Activated naive CD8-positive, alpha-beta T cell treated with anti-CD3 and anti-CD28 coated beads for 36 hours (primary cell): ENCODE measurements at places on chromosomes 12 and 14. TPM values are rescaled to one million over a fixed set of nuclear protein-coding genes. Genes with fewer than 3 reads are reported as not detected.

DNA sequence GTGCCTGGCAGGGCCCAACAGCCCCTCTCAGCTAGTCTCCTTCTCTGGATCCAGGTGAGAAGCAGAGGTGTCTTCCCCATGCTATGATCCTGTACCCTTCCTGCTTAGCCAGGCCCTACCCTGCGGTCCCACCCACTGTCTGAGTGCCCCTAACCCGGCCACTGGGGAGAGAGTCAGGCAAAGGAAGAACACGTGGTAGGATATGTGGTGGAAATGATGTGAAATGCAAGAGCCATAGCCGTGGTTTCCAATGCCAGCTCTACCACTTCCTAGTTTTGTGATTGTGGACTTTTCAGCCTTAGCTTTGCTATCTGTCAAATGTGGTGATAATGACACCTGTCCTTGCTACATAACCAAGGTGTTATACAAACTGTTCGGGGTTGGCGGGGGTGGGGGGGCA lies 15.8 kb downstream of the KRT2 start:
- H3K27ac ChIP-seq = no peak overlapping the region
- no peaks in the 10 kb centered on the region for H3K27me3 ChIP-seq
- no peak overlapping the region for H3K4me3 ChIP-seq
- no peaks in the 10 kb centered on the region for H3K36me3 ChIP-seq

Gene CLEC4A
- total RNA-seq = not detected

DNA sequence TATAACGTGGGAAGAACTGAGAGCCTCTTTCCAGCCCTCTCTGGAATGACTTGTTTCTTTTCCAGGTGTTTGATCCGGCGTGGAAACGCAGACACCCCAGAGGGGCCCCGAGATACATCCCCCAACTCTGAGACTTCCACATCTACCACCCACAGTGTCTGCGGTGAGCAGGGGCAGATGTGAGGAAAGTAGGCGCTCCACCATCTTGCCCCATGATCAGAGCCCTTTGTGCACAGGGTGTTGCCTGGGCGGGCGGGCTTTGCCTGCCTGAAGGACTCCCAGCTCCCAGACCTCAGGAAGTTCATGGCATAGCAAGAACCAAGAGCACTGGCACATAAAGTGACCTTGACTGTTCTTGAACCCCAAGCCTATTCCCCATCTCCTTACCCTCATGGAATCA lies 2.8 kb downstream of the CARMIL3 start:
- H3K27ac ChIP-seq = no peak overlapping the region
- H3K27me3 ChIP-seq = peaks cover 3% of the 10 kb centered on the region
- H3K4me3 ChIP-seq = no peak overlapping the region
- H3K4me1 ChIP-seq = peaks cover 16% of the 10 kb centered on the region
- H3K36me3 ChIP-seq = no peaks in the 10 kb centered on the region
- DNase-seq = no peak

- peaks cover 14% of the 10 kb centered on the region for H3K27me3 ChIP-seq
- no peak overlapping the region for H3K4me3 ChIP-seq
- no peak for DNase-seq
- H3K4me1 ChIP-seq = no peaks in the 10 kb centered on the region
- H3K27ac ChIP-seq = no peak overlapping the region
- no peaks in the 10 kb centered on the region for H3K36me3 ChIP-seq
Measured at GRCh38 chr12:32987512-32987911, 90.9 kb upstream of the PKP2 start.

- no peak overlapping the region for H3K27ac ChIP-seq
- no peak for DNase-seq
- no peak overlapping the region for H3K4me3 ChIP-seq
- H3K36me3 ChIP-seq = no peaks in the 10 kb centered on the region
- H3K4me1 ChIP-seq = no peaks in the 10 kb centered on the region
Measured at GRCh38 chr14:30053103-30053502, 125.5 kb upstream of the PRKD1 start.

DNA sequence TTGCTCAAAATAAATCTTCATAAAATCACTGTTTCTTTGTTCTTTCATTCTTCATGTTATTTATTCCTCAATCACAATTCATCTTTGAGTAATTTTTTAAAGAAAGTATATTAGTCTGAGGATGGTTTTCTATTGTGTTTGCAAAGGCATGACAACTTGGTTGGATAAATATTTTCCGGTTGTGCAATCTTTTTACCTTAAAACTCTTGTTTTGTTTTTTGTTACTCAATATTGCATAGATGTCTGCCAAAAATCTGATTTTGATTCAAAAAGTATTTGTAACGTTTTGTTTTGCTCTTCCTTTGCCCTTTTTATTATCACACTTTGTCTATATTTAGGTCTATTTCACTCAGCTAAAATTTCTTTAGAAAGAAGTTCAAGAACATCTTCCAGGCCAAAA lies 86.2 kb upstream of the SYT1 start:
- H3K27ac ChIP-seq = no peak overlapping the region
- H3K4me1 ChIP-seq = no peaks in the 10 kb centered on the region
- H3K27me3 ChIP-seq = no peaks in the 10 kb centered on the region
- no peak for DNase-seq
- H3K4me3 ChIP-seq = no peak overlapping the region
- no peaks in the 10 kb centered on the region for H3K36me3 ChIP-seq

Gene CACNA2D4
- total RNA-seq = 3.8 TPM

GRCh38 chr14:44165286-44165685 lies 341.8 kb downstream of the FSCB start:
- H3K27me3 ChIP-seq = no peaks in the 10 kb centered on the region
- H3K4me1 ChIP-seq = no peaks in the 10 kb centered on the region
- H3K4me3 ChIP-seq = no peak overlapping the region
- H3K36me3 ChIP-seq = no peaks in the 10 kb centered on the region
- no peak overlapping the region for H3K27ac ChIP-seq

Gene HIF1A
- total RNA-seq = 158 TPM

- no peaks in the 10 kb centered on the region for H3K27me3 ChIP-seq
- no peaks in the 10 kb centered on the region for H3K4me1 ChIP-seq
Measured at GRCh38 chr12:94191023-94191422, 42.6 kb downstream of the PLXNC1 start.

- peaks cover under 1% of the 10 kb centered on the region for H3K4me1 ChIP-seq
- H3K4me3 ChIP-seq = no peak overlapping the region
- no peak for DNase-seq
- no peak overlapping the region for H3K27ac ChIP-seq
- peaks cover 11% of the 10 kb centered on the region for H3K27me3 ChIP-seq
Measured at GRCh38 chr14:58711382-58711781, 73.6 kb downstream of the DACT1 start.

DNA sequence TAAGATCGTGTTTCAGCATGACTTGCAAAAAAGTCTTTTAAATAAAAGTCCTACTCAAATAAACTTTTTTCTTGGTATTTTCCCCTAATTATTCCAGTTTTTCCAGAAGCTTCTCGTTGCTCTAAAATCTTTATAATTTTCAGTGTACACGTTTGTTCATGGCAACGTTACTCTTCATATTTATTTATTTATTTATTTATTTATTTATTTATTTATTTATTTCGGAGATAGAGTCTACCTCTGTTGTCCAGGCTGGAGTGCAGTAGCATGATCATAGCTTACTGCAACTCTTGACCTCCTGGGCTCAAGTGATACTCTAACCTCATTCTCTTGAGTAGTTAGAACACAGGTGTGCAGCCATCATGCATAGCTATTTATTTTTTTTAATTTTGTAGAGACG lies 438.3 kb upstream of the MDGA2 start:
- no peak overlapping the region for H3K4me3 ChIP-seq
- no peaks in the 10 kb centered on the region for H3K4me1 ChIP-seq

GRCh38 chr14:44029933-44030332 lies 477.1 kb downstream of the FSCB start:
- no peak overlapping the region for H3K4me3 ChIP-seq
- H3K4me1 ChIP-seq = no peaks in the 10 kb centered on the region
- H3K27ac ChIP-seq = no peak overlapping the region
- no peak for DNase-seq
- no peaks in the 10 kb centered on the region for H3K27me3 ChIP-seq

Gene NUDT14
- total RNA-seq = 8.6 TPM

- H3K27me3 ChIP-seq = no peaks in the 10 kb centered on the region
- peaks cover 94% of the 10 kb centered on the region for H3K36me3 ChIP-seq
- DNase-seq = no peak
- H3K4me1 ChIP-seq = peaks cover 81% of the 10 kb centered on the region
- H3K4me3 ChIP-seq = no peak overlapping the region
Measured at GRCh38 chr14:92663049-92663448, 85.4 kb downstream of the LGMN start.

DNA sequence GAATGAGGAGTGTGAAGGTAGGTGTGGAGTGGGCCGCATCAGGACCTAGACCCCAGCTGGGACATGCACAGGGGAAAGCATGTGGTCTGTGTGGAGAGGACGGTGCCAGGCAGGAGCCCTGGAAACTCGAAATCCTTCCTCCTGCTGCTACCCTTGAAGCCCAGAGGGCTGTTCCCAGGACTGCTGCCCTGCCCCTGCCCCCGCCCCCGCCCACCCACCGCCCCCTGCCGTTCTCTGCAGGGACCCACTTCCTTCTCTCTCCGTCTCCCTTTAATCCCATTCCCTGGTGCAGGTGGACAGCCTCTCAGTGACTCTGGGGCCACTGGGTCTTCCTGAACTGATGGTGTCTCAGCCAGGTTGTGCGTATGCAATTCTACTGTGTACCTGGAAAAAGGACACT lies 8.0 kb downstream of the ITFG2 start:
- H3K4me1 ChIP-seq = peaks cover 12% of the 10 kb centered on the region
- no peak for DNase-seq
- H3K36me3 ChIP-seq = peaks cover 18% of the 10 kb centered on the region
- H3K27ac ChIP-seq = no peak overlapping the region
- H3K4me3 ChIP-seq = no peak overlapping the region

GRCh38 chr12:115941362-115941761 lies 336.1 kb downstream of the MED13L start:
- no peaks in the 10 kb centered on the region for H3K36me3 ChIP-seq
- no peak overlapping the region for H3K27ac ChIP-seq
- no peaks in the 10 kb centered on the region for H3K4me1 ChIP-seq
- H3K4me3 ChIP-seq = no peak overlapping the region
- no peak for DNase-seq
- peaks cover 12% of the 10 kb centered on the region for H3K27me3 ChIP-seq

DNA sequence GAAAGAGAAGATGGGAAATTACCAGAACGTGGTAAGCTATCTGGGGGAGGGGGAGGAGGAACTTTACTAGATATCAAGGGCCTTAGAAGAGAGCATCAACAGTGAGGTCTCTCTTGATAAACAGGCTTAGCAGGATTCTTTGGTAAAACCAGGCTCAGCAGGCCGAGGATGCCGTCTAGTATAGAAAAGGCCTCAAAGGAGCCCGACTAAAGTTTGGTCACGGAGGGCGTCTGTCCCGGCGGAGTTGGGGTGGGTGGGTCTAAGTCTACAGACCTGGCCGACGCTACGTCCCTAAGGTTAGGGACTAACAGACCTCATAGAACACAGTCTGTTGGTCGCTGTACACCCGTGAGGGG lies 538 bp upstream of the TIGAR start:
- no peak for DNase-seq
- H3K4me1 ChIP-seq = peaks cover 33% of the 10 kb centered on the region
- peaks cover 9% of the 10 kb centered on the region for H3K36me3 ChIP-seq
- H3K4me3 ChIP-seq = peak overlapping the region; percentile 86

GRCh38 chr12:123931686-123932321 lies 40.8 kb downstream of the CCDC92 start:
- H3K4me3 ChIP-seq = peak overlapping the region; percentile 14
- no peak overlapping the region for H3K27ac ChIP-seq
- H3K27me3 ChIP-seq = no peaks in the 10 kb centered on the region
- no peaks in the 10 kb centered on the region for H3K36me3 ChIP-seq
- DNase-seq = peak; percentile 32
- peaks cover 24% of the 10 kb centered on the region for H3K4me1 ChIP-seq

DNA sequence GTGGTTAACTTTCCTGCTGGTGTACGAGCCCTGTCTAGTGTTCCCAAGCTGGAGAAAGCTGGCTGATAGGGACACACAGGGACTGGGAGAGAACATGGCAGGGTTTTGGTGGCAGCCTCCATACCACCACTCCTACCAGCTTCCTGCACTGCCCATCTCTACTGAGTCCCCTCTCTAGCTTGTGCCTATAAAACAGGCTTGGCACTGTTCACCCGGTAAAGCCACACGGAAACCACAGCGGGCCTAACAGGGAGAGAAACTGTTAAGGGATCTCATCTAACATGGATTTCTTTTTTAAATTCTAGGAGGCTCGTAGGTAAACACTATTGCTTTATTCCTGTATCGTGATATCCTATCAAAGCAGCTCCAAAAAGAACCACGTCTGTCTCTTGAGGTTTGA lies 204.7 kb downstream of the TTC7B start:
- H3K4me3 ChIP-seq = no peak overlapping the region
- H3K27ac ChIP-seq = no peak overlapping the region
- no peak for DNase-seq
- no peaks in the 10 kb centered on the region for H3K4me1 ChIP-seq
